ENCODE measurements at places on chromosomes 4 and X.

DNA sequence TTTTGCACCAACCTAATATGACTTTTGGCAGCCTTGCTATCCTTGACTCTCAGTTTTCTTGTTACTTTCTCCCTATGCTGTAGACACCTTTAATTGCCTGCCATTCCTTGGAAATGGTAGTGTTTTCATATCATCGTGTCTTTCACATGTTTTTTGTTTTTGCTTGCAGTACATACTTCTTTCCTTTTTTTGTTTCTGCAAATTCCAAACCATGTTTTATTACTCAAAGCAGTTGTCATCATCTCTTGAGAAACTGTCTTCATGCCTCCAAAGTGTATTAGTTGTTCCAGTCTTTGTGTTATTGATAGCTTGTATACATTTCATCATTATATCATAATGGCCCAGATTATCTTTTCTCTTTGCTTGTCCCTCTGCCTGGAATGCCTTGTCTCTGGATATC, 57.1 kb downstream of the PDLIM5 start:
- DNase-seq = no peak

DNA sequence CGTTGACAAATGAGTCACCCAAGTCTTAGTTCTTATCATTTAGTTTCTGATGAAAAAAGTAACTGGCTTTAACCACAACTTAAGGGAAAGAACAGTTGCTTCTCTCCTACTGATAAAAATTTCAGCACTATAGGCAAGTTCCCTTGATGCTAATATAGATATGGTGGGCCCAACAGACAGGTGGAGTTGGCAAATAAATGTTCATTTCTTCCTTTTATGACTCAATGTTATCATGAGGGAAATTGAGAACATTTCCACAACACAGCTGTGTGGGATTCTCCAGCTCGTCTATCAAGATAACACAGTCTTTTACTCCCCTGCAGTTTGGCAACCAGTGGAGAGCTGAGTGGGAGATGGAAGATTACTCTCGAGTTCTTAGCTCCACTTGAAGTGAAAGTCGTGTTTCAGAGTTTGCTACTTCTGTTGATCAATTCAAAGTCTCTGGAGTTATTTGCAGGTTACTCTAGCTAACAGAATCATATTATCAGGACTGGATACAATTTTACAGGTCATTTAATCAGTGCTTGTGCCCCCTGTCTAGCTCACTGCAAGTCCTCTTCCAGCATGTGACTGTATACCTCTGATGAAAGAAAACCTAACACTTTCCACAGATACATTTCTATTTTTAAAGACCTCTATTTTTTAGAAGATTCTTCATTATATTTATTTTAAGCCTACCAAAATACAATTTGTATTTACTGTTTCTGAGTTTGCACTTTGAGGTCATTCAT, 270.6 kb upstream of the GK2 start:
- no peak for DNase-seq

DNA sequence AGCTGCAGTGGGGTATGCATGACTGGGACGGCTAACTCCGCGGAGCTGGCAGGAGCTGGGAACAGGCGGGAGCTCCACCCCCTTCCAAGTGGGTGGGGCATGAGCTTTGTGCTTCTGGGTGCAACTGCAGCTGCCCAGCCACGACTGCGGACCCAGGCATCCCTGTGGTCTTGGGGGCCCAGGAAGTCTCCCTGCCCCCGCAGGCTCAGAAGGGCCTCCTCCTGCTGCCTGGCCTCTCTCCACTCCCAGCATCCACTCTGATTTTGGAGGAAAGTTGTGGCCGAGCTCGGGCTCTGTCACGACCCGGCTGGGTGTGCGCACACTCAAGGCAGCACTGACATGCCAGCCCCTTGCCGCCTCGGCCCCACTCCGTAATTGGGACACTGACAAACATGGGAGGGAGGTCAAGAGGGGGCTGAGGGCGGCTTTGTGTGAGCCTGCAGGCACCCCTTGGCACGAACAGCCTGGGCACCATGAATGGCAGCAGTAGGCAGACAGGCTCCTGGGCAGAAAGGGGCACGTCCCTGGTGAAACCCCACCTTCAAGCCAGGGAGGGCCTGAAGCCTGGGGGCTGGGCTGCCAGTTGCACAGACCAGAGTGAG, 822.6 kb downstream of the GLUD2 start:
- DNase-seq = no peak

DNA sequence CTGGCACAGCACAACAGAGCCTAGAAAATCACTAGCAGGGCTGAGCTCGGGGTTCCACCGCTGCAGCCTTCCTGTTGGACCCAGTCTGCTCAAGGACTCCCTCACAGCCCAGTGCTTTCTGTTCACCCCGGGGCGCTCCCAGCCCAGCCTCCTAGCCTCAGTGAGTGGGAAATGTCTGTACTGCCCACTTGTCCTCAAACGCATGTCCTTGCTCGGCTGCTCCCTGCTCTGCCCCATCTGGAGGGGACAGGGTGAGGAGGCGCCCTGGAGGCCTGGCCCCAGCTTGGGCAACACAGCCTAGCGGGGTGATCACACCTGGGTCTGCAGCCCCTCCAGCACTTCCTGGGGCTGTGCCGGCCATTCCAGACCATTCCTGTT, 11.9 kb upstream of the CCNQ start:
- no peak for DNase-seq

GRCh38 chr4:156322592-156322991, 368.9 kb upstream of the CTSO start:
- no peak for DNase-seq

DNA sequence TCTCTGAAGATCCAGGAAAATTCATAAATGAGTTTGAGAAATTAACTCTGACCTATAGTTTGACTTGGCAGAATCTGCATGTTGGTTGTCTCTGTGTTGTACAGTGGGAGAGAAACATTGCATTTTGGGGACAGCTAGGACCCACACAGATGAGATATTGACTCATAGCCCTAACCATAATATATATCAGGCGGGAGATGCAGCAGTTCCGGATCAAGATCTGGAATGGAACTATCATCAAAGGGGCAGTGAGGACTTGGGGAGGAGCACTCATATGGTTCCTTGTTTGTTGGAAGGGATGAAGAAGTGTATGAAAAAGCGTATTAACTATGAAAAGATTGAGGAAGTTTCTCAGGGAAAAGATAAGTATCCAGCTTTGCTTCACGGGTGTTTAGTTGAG, 14.0 kb downstream of the CXCL2 start:
- DNase-seq = no peak

DNA sequence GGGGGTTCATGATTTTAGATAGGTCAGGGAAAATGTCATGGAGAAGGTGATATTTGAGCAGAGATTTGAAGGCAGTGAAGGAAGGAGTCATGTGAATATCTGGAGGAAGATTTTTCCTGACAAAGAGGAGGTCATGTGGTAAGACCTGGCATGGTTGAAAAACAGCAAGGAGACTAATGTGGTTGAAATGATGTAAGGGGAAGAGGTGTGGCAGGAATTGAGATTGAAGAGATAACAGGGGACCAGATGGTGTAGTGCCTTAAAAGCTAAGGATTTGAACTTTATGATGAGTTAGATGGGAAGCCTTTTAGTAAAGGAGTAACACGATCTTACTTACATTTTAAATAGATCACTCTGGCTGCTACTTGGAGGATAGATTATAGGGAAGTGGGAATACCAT, 210.9 kb downstream of the RTL9 start:
- DNase-seq = no peak
